ENCODE measurements at places on chromosomes 3 and 15.

DNA sequence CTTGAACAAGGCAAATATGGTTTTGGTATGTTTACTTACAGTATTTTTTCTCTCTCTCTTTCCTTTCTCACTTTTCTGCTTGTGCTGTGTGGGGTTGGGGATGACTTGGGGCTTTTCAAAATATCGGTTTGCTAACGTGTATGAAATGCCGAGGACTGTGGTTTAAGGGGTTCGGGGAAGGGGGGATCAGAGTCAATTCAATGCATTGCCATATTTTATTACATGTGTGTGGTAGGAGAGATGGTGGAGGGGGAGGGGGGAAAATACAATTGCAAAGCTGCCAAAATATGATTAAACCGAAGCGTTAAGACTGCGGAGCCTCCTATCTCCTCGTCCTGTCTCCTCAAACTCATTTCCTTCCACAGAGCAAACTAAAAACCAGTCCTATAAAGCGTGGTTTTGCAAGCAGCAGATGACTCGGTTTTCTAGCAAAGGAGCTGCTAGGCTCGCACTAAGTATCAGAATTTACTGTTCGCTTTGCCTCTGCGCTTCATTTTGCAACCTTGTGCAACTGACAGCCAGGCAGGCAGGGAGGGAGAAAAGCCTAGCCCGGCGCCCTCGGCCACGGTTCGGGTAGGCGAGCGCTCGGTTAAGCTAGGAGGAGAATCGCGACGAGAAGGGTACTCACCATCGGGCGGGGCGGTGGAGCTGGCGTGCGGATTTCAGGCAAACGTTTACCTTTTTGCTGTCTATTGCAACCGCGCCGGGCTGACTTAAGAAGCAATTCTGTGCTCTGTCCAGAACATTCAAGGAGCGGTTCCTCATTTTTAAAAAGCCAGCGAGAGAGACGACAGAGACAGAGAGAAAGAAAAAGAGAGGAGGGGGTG, 4.0 kb upstream of the NR2F2 start:
- peak; percentile 40 for DNase-seq

DNA sequence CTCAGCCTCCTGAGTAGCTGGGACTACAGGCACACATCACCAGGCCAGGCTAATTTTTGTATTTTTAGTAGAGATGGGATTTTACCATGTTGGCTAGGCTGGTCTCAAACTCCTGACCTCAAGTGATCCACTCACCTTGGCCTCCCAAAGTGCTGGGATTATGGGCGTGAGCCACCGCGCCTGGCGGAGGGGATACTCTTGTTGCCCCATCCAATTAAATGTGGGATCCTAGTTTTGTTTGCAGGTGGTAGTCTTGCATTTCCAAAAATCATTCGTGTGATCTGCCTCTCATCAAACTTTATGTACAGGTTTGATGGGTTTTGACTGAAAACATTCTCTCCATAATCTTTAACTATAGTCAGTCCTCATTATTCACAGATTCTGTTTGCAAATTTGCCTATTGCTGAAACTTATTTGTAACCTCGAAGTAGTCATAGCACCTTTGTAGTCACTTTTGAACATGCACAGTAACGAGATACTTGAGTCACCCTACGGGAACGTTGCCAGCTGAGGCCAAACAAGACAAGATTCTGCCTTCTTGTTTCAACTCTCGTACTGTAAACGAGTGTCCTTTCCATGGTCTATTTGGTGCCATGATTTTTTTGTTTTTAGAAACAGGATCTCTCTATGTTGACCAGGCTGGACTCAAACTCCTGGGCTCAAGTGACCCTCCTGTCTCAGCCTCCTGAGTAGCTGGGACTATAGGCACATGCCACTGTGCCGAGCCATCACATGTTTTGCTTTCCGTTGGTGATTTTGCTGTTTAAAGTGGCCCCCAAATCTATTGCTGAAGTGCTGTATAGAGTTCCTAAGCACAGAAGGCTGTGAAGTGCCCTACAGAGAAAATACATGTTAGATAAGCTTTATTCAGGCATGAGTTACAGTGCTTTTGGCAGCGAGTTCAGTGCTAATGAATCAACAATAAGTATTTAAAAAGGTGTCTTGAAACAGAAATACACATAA, 8.1 kb upstream of the MAPK6 start:
- no peak for DNase-seq

- DNase-seq = no peak
Observed at GRCh38 chr3:48852151-48852550, 4.5 kb upstream of the PRKAR2A start.

- no peak for DNase-seq
Observed at GRCh38 chr3:133821767-133822638, 16.4 kb downstream of the SRPRB start.

- no peak for DNase-seq
Observed at GRCh38 chr15:93307513-93307912, 218.5 kb upstream of the RGMA start.

DNA sequence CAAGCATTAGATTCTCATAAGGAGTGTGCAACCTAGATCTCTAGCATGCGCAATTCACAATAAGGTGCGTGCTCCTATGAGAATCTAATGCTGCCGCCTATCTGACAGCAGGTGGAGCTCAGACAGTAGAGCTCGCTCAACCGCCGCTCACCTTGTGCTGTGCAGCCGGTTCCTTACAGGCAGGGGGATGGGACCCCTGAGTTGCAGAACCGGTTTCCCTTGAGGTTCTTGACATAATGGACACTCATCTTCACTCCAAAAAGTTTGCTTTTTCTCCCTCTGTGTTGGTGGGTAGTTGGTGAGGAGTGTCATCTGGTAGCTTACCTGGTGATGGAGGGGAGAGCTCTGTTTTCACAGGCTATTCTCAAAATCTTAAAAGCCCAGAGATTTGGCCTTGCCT, 324.0 kb upstream of the TBL1XR1 start:
- no peak for DNase-seq

DNA sequence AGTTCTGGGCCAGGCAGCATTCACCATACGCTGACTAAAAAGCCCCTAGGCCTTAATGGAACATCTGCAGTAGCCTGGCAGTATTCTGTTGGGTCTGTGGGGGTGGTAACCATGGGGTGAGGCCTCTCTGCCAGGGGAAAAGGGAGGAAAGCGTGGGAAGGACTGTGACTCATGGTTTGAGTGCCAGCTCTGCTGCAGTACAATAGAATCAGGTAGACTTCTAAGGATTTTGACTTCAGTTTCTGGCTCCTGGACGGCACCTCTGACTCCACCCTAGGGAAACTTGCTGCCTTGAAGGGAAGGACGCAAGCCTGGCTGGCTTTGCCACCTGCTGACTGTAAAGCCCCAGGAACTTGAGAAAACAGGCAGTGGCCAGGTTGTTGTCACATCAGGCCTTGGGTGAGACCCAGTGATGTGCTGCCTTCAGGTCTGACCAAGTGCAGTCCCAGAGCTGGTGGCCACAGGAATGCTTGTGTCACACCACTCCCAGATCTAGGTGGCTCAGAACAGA, 148.6 kb downstream of the SUCNR1 start:
- DNase-seq = no peak

- no peak for DNase-seq
Observed at GRCh38 chr3:18745472-18745871, 320.3 kb upstream of the SATB1 start.

DNA sequence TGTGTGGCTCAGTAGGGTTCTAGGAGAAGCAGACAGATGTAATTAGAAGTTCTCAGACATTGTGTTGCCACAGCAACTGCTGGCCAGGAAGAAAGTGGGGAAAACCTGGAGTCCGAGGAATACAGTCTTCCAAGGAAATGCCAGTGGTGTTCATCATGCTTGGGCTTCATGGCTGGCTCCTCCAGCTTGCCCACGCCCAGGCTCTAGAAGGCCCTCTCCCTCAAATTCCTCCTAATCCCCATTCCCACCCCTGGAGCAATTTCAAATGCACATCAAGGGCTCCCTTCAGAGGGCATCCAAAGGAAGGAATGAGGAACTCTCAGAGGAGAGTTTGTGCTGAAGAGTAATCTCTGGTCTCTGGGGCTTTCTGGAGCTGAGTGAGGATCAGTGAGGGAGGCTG, 21.9 kb downstream of the FSTL1 start:
- DNase-seq = no peak

DNA sequence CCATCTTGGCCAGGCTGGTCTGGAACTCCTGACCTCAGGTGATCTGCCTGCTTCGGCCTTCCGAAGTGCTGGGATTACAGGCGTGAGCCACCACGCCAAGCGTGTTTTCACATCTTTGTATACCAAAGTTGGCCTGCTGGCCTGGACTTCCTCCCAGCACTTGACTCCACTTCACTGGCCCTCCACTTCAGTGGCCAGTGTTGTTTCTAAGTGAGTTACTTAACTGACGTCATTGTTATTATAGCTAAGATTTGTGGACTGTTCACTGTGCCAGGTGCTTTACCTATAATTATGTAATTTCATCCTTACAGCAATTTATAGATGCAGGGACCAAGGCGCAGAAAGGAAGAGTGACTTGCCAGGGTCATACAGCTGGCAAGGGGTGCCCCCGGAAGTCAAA, 52.0 kb downstream of the HRH1 start:
- DNase-seq = no peak

GRCh38 chr3:106740116-106740515, 637.1 kb upstream of the CCDC54 start:
- DNase-seq = no peak

GRCh38 chr15:55403531-55403930, 4.6 kb downstream of the CCPG1 start:
- DNase-seq = no peak

GRCh38 chr3:121794264-121794983, 40.4 kb downstream of the IQCB1 start:
- no peak for DNase-seq

GRCh38 chr15:28043691-28044091, 55.4 kb downstream of the OCA2 start:
- no peak for DNase-seq

DNA sequence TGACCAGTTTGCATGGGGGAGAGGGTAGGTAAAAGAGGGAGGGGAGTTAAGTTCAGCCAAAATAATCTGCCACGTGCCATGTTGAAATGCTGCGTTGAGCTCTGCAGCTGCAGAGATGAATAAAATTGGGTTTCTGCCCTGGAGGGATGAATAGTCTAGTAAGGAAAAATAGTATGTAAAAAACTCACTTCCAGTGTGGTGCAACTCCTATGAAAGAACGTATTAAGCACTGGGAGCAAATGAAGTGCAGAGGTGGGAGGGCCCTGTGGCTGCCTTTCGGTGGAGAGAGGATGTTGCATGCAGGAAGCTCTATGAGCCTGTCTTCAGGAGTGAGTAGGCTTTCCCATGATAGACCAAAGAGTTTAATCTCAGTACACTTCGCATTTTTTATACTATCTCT, 8.6 kb downstream of the CEP63 start:
- DNase-seq = no peak

DNA sequence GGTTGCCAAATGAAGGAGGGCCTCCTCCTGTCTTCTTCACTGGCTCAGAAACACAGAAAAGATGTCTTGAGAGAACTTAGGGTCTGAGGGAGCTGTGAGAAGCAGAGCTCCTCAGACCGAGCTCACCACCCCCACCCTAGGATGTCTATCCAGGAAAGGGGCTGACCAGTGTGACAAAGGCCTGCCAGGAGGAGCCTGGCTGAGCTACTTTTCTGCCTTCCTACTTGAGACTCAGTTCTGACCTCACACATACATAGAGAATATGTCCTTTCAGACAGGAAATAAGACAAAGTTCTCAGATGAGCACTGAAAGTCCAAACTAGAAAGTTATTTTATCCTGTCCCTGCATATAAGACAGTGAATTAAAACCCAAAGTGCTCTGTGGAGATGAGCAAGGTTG, 54.5 kb downstream of the KIF9 start:
- no peak for DNase-seq

DNA sequence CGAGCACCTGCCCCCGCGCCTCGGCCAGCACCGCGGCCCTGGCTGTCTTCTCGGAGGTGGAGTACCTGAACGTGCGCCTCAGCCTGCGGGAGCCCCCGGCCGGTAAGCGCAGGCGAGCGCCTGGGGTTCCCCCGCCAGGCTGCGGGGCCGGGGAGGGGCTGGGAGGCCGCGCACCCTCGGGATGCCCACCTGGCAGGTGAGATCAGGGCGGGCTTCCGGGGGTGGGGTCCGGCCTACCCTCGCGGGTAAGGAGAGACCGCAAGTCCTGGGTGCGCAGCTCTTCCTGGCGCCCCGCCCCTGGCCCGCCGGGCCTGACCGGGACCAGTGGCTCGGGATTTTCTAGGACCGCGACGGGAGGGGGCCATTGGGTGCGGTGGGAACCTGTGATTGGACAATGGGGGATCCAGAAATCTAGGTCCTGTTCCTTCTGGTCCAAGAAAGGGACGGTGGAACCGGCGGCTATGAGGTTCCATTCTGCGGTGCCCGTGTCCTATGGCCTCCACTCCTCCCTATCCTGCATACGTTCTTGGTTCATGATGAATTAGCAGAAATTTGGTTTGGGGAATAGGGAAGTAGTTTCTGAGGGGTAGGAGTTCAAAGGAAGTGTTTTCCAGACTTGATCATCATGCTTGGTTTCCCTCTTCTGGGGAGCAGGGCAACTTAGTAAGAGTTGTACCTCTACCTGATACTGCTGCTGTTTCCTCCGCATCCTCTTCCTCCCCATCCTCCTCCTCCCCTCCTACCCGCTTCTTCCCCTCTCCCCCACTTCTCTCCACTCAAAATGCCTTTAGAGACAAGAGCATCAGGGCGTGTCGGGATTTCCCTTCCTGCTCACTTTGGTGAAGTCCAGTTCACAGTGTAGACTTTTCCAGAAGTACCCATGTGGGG, 808 bp downstream of the ARRDC4 start:
- DNase-seq = no peak

DNA sequence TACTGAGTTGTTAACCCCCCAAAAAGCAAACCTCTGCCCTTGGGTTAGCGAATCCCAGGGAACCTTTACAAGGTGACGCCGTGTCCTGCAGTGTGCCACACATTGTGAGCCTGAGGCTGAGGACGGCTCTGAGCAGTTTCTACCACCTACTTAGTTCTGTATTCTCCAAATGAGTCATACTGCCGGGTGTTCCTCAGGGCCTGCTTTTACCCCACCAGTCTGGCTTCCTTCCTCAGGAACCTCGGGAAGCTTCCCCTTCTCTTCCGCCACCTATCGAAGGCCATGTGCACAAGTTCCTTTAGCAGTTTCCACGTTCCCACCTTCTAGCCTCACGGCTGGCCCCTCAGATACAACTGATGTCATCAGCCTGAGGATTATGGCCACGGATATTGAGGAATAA, 384.0 kb upstream of the TPM1 start:
- DNase-seq = no peak

DNA sequence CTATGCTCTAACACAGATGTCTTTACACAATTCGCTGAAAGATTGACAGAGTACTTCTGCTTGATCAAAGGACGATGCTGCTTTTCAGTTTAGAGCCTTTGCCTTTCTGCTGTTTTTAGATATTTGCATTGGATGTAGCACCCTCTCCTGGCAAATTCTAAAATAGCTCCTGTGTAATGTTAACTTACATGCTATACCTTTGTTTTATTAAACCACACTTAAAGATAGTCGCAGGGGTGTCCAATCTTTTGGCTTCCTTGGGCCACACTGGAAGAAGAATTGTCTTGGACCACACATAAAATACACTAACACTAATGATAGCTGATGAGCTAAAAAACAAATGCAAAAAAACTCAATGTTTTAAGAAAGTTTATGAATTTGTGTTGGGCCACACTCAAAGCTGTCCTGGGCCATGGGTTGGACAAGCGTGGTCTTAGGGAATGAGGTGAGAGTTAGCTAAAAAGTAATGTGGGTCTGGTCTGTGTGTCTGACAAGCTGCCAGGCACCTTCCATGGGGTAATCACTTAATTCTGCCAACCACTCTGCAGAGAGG, 62.9 kb downstream of the ATG7 start:
- peak; percentile 52 for DNase-seq

GRCh38 chr3:126300761-126301481, 56.3 kb downstream of the KLF15 start:
- no peak for DNase-seq

Measured in right renal cortex interstitium (tissue), 3 donors.